ENCODE measurements at places on chromosomes 16 and 17.

GRCh38 chr16:24013864-24014645 is 178.3 kb downstream of the PRKCB start:
- no peak for DNase-seq

DNA sequence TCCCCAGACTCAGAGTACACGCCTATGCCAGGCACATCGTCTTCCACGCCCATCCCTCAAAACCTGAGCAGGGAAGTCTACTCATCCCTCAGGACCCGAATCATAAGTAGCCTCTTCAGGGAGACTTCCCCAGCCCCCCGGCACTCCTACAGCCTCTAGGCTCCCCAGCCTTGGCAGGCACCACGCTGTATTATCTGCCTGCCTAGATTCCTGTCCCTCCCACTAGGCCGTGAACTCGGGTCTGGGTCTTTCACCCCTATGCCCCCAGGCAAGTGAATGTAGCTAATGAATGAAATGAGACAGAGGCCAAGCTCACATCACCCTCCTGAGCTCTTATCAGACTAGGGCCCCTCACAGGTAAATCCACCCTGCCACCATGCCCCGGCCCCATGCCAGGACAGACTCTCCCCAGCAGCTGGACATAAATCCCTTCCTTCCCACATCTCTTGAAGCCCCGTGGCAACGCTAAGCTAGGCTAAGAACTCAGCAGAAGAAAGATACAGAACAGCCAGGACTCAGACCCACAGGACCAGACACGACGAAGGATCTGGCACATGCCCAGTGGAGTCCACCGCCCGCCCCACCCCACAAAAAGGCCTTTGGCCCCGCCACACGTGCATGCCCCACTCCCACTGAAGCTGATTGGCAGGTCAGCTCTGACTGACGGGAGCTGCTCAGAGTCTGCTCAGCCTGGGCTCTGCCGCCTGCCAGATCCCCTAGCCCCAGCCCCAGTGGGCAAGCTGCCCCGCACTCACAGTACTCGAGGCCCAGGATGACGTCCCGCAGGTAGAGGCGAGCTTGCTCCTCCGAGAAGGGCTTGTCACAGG is 13.0 kb downstream of the CAMKK1 start:
- DNase-seq = no peak

DNA sequence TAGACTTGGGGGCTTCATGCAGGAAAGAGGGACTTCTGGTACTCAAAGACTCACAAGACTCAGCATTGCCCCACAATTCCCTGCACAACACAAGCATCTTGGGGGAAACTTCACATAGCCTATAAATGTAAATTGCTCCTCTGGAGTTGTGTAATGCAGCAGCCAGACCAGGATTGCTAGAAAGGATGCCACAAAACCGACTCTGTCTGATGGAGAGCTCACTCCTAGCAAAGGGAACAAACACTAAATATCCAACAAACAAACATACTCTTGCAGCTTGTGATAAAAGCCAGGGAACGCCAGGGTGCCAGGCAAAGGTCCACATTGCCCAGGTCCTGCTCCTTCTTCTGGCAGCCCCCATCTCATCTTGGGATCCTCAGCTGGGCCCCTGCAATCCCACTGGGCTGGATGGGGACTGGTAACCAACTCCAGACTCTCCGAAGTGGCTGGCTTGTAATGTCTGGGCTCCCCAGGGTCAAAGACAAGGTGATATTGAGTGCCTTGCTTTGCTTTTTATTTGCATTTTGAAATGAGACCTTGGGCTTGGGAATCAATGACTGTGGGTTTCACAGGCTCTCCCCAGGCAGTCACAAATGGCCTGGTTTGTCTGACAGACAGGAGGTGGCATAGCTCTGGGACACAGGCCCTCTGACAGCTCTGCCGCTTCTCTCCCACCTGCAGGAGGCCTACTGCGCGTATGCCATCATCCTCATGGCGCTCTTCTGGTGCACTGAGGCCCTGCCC is 15.3 kb downstream of the SLC13A2 start:
- DNase-seq = no peak

DNA sequence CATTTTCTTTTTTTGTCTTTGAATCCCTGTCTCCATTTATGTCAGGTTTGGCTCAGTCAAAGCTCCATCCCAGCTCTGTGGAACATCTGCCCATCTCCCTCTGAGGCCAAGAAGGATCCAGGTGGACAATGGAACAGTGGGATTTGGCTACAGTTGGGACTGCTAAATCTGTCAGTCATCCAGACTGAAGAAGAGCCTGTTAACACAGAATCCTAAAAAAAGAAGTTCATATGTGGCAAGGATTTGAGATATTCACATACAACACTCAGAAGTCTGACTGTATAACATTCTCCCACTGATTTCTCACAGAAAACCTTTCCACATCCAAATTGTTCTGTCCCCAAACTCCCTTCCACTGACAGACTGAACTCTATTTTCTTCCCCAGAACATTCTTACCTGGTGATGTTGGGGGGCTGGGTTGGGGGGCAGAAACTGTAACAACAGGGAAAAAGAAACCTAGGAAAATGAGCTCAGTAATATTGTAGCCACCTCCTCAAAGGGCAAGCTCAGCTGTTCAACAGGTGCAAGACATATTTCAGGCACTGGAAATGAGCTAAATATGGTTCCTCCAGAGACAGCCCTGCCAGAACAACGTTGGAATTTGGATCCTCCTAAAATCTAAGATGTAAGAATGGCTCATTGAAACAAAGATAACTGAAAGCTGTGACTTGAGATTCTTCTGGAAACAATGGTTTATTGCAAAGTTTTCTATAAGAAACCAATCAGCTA is 301.5 kb upstream of the CDH5 start:
- no peak for DNase-seq

- DNase-seq = no peak
Observed at GRCh38 chr17:66430846-66431795, 128.7 kb downstream of the PRKCA start.

GRCh38 chr17:43434902-43435319 is 36.1 kb downstream of the ARL4D start:
- DNase-seq = no peak

DNA sequence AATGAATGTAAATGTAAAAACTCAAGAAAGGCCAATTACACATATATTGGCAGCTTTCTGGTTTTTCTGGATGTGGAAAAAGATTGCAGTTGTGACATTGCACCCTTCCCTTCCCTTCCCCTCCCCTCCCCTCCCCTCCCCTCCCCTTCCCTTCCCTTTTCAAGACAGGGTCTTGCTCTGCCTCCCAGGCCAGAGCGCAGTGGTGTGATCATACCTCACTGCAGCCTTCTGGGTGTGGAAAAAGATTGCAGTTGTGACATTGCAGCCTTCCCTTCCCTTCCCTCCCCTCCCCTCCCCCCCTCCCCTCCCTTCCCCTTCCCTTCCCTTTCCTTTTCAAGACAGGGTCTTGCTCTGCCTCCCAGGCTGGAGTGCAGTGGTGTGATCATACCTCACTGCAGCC is 41.7 kb downstream of the PIK3R5 start:
- DNase-seq = no peak

DNA sequence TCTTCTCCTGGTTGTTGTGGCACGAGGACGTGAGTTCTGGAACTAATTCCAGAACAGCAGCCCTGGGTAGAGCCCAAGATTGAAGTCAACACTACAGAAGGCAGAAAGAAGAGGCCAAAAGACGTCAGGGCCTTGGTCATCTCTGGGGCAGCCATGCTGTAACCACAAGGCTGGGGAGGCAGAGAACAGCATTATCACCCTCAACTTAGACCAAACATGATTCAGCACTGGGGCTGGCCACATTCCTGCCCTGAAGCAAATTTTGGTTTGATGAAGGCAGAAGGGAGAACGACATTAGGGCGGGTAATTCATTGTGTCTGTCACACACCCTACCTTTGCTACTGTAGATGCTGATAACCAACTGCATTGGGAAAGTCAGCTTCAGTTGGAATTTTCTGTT is 9.7 kb upstream of the ALOX15B start:
- DNase-seq = no peak

DNA sequence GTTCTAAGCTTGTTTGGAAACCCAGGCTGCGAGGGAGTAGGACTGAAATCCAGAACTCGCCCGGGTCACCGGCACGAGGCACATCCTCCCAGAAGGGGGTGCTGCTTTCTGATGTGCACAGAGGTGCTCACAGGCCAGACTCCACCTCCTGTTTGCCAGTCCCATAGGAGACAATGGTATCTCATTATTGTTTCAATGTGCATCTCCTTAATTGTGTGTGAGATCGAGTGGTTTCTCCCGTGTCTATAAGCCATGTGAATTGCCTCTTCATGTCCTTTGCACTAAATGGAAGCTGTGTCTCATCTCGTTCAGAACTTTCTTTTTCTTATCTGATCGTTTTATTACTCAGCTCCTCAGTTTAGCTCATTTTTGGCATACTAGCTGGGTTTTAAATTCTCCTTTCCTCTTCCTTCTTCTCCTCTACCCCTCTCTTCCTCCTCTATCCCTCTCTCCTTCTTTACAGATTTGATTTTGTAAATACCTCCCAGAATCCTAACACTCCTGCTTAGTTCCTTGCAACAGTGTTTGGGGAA is 32.1 kb upstream of the PRKCB start:
- DNase-seq = peak; percentile 45

- DNase-seq = no peak
Observed at GRCh38 chr16:79429381-79430190, 171.0 kb downstream of the MAF start.

DNA sequence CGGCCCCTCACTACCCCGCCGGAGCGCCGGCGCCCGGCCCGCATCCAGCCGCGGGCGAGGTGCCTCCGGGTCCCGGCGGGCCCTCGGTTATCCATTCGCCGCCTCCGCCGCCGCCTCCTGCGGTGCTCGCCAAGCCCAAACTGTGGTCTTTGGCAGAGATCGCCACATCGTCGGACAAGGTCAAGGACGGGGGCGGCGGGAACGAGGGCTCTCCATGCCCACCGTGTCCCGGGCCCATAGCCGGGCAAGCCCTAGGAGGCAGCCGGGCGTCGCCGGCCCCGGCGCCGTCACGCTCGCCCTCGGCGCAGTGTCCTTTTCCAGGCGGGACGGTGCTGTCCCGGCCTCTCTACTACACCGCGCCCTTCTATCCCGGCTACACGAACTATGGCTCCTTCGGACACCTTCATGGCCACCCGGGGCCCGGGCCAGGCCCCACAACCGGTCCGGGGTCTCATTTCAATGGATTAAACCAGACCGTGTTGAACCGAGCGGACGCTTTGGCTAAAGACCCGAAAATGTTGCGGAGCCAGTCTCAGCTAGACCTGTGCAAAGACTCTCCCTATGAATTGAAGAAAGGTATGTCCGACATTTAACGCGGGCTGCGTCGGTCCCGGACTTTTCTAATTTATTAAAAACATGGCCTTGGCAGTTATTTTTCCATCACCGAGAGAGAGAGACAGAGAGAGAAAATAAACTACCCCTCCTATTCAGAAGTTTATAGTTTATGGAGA is 2.8 kb downstream of the IRX5 start:
- peak; percentile 7 for DNase-seq

GRCh38 chr17:74677558-74678466 is 34.9 kb downstream of the CD300LF start:
- DNase-seq = peak; percentile 24

DNA sequence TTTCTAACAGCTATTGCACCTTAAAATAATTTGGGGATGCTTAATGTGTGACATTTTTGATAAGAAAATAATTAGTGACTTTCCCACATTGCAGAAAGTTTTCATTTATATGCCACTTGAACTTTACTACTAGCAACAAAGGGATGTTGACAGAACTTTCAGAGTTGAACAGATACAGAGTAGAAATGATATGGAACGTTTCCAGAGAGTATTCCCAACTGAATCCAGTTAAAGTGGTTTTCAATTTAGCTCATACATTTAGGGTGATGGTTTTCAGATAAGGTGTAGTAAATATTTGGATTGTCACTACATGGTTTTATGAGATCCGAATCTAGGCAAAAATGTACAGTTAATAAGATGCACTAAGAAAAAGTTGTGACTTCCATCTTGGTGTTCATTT is 17.3 kb downstream of the MAP2K4 start:
- no peak for DNase-seq

- no peak for DNase-seq
Observed at GRCh38 chr17:74211912-74212208, 1.5 kb upstream of the TTYH2 start.

GRCh38 chr16:85520853-85521521 is 92.1 kb upstream of the GSE1 start:
- no peak for DNase-seq

DNA sequence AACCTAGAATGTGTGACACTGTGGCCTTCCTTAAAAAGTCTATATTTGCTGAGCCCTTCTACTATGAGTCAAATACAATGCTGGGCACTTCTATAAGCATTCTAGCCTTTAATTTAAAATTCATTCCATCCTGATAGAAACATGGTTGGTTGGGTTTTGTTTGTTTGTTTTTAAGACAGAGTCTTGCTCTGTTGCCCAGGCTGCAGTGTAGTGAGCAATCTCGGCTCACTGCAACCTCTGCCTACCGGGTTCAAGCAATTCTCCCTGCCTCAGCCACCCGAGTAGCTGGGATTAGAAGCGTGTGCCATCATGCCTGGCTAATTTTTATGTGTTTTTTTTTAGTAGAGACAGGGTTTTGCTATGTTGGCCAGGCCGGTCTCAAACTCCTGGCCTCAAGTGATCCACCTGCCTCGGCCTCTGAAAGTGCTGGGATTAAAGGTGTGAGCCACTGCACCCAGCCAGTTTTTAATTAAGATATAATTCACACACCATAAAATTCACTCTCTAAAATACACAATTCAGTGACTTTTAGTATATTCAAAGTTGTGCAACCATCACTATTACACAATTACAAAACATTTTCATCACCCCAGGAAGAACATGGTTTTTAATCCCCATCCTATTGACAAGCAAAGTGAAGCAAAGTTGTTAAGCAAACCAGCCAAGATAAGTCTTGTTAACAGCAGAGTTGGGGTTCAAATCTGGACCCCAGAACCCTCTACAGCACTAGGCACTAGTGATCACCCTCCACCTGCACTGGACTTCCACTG is 42.8 kb downstream of the CMTM4 start:
- no peak for DNase-seq

GRCh38 chr16:23160574-23160973 is 11.3 kb upstream of the USP31 start:
- no peak for DNase-seq

DNA sequence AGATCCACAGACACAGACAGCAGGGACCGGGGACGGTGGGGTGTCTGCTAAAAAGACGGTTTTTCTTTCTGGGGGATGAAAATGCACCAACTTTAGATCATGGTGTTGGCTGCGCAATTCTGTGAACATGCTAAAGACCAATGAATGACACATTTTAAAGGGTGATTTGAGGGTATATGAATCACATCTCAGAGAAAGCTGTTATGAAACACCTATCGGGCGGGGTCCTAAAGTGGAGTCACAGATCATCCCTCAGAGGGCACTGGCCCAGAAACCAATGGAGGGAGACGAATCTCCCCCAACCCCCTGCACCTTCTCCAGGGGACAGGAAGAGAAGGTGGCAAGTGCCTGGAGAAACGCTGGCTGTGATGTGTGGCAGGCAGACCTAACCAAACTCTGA is 26.0 kb downstream of the KLHDC4 start:
- DNase-seq = no peak
